ENCODE measurements at places on chromosomes 16 and 17. TPM values are rescaled to one million over a fixed set of nuclear protein-coding genes. Genes with fewer than 3 reads are reported as not detected.

SMIM5 gene
- total RNA-seq = 8.4 TPM

- no peak for DNase-seq
Measured at GRCh38 chr16:78589331-78589730, 489.9 kb downstream of the WWOX start.

DNA sequence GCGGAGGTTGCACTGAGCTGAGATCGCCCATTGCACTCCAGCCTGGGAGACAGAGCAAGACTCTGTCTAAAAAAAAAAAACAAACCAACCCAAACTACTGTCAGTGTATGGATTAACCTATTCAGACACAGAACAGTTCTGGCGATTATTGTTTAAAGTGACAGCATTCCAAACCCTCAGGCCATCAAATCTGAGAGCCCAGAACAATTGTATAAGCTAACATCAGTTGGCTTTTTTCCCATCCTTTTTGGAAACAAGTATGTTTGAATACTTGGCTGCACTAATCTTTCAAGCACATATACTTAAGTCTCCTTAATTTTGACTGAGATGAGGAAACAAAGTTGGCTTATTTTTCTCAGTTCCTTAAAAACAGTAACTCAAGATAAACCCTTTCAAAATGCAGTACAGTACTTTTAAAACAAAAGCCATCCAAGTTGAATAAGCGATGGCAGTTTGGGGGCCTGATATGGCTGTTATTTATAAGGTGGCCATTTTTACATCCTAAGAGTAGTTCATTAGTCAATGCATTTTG is 1.4 kb downstream of the ZSWIM7 start:
- DNase-seq = no peak

GRCh38 chr16:82432261-82432660 is 194.5 kb upstream of the CDH13 start:
- no peak for DNase-seq

- DNase-seq = no peak
Measured at GRCh38 chr17:42670789-42671657, 5.8 kb downstream of the PLEKHH3 start.

DNA sequence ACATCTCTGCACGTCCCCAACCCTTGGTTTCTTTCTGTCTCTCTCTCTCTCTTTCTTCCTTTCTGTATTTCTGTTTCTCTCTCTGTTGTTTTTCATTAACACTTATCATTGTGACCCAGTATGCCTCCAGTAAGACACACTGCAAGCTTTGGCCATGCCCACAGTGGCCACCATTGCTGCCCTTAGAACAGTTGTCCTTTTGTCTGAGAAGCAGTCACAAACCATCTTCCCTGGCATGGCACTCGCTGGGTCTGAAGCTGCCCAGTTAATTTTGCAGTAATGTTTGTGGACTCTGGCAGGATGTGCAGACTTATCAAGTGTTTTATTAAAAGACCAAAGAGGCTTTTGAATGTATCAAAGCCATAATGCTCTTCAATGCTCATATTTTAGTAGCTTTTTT is 146.9 kb downstream of the MSI2 start:
- no peak for DNase-seq
